Natural killer cell (primary cell): ENCODE measurements at places on chromosomes 3 and 15. TPM values are rescaled to one million over a fixed set of nuclear protein-coding genes. Genes with fewer than 3 reads are reported as not detected.

GRCh38 chr3:112676659-112677234 lies 35.8 kb upstream of the CCDC80 start:
- peak; percentile 69 for DNase-seq
- H3K27ac ChIP-seq = peak overlapping the region; percentile 17
- no peaks in the 10 kb centered on the region for H3K27me3 ChIP-seq
- no peak overlapping the region for H3K4me3 ChIP-seq
- H3K4me1 ChIP-seq = peaks cover 37% of the 10 kb centered on the region

- peaks cover 98% of the 10 kb centered on the region for H3K4me1 ChIP-seq
- peaks cover 1% of the 10 kb centered on the region for H3K36me3 ChIP-seq
- no peaks in the 10 kb centered on the region for H3K27me3 ChIP-seq
- H3K27ac ChIP-seq = peak overlapping the region; percentile 88
- H3K4me3 ChIP-seq = no peak overlapping the region
- DNase-seq = peak; percentile 66
These were observed 29.8 kb downstream of the IRAK2 start for GRCh38 chr3:10194328-10195071.

DNA sequence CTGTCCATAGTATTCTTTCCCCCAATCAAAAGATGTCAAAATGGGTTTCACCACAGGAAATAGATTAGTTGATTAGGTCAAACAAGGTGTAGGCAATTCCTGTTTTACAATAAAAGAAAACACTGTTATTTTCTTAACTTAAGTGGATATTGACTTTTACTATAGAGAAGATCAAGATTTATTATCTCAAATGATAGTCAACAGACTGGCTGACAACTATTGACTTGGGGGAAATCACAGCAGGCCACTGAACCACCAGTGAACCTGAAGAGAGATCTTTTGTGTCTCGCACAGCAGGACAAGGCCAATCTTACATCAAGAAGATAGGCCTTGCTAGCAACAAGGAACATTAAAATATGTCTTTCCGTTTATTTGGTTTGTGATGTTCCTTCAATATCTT lies 1187.6 kb downstream of the SI start:
- no peak overlapping the region for H3K4me3 ChIP-seq
- H3K4me1 ChIP-seq = no peaks in the 10 kb centered on the region
- no peaks in the 10 kb centered on the region for H3K36me3 ChIP-seq
- no peak for DNase-seq
- H3K27me3 ChIP-seq = no peaks in the 10 kb centered on the region

Gene C3orf62
- 10.8 TPM for total RNA-seq

Gene C3orf20
- total RNA-seq = not detected

Gene CACNA1D
- not detected for total RNA-seq

Gene LMAN1L
- 0.72 TPM for total RNA-seq

Gene TP63
- not detected for total RNA-seq

- DNase-seq = no peak
- H3K27ac ChIP-seq = no peak overlapping the region
- H3K36me3 ChIP-seq = no peaks in the 10 kb centered on the region
- no peaks in the 10 kb centered on the region for H3K27me3 ChIP-seq
- no peak overlapping the region for H3K4me3 ChIP-seq
- H3K4me1 ChIP-seq = no peaks in the 10 kb centered on the region
These were observed 29.2 kb downstream of the PLOD2 start for GRCh38 chr3:146131616-146132410.

Gene MASP1
- not detected for total RNA-seq

Gene GASK1A
- 0.34 TPM for total RNA-seq

Gene CFAP100
- not detected for total RNA-seq

- H3K36me3 ChIP-seq = no peaks in the 10 kb centered on the region
- no peaks in the 10 kb centered on the region for H3K4me1 ChIP-seq
- H3K4me3 ChIP-seq = no peak overlapping the region
- no peak overlapping the region for H3K27ac ChIP-seq
- H3K27me3 ChIP-seq = no peaks in the 10 kb centered on the region
These were observed 844.7 kb downstream of the MCTP2 start for GRCh38 chr15:95075792-95076677.

Gene ZNF502
- 7.0 TPM for total RNA-seq

Gene RLBP1
- total RNA-seq = not detected

Gene SLC9C1
- not detected for total RNA-seq

Gene COL6A6
- not detected for total RNA-seq
